Stimulated activated CD4-positive, alpha-beta T cell treated with anti-CD3 and anti-CD28 coated beads, Interleukin-4, amount 100 ng/mL, for 48 hours (primary cell): ENCODE measurements at places on chromosomes 7 and 10.

- DNase-seq: no peak
Measured at GRCh38 chr10:121406823-121407545, 191.3 kb downstream of the FGFR2 start.

- no peak for DNase-seq
Measured at GRCh38 chr10:79399223-79399831, 46.1 kb downstream of the ZCCHC24 start.

- DNase-seq: no peak
Measured at GRCh38 chr7:92708111-92709042, 118.2 kb upstream of the FAM133B start.

DNA sequence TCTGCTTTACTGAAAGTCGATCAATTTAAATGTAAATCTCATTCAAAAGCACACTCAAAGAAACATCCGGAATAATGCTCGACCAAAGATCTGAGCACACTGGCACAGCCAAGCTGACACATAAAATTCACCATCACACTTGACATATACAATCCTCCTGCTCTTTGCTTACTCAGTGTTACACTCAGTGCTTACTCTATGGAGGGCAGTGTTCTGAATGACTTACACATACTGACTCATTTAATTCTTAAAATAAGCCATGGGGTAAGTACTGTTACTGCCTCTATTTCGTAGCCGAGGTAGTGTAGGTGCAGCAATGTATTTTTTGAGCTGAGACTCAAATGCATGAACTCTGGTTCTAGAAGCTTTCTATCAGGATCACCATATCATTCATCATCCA is 421.5 kb upstream of the LRRN3 start:
- no peak for DNase-seq

- no peak for DNase-seq
Measured at GRCh38 chr7:128740996-128741395, 1.8 kb downstream of the CALU start.

DNA sequence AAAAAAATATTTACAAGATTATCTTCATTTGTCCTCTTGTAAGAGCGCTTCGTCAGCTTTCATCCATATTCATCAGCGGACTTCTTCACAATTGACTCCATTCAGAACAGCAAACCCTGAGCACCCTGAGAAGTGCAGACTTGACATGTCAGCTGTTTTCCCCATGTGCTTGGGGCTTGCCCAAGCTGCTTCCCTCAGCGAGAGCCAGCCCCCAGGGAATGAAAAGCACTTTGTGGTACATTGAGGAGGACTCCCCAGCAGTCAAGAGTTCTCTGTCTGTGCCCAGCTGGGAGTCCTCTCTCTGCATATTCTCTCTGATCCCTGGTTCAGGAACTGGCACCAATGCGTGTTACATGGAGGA is 22.7 kb downstream of the HKDC1 start:
- no peak for DNase-seq

- no peak for DNase-seq
Measured at GRCh38 chr10:71233482-71233892, 21.1 kb downstream of the UNC5B start.

DNA sequence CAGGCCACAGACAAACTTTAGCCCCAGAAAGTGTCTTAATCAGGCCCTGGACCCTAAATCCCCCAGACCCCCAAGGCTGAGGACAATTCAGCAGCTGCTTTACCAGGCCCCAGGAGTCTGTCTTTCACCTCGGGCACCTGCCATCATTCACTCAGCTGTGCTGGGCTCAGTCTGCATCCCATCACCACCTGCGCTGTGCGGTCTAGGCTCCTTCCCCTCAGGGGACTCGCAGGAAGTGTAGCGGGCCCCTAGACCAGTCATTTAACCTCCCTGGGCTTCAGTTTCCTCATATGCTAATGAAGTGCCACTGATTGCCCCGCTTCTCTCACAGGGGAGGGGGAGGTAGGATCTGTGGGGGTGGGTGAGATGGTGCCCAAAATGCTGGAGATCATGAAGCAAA is 76.4 kb upstream of the ZMIZ1 start:
- DNase-seq: no peak

DNA sequence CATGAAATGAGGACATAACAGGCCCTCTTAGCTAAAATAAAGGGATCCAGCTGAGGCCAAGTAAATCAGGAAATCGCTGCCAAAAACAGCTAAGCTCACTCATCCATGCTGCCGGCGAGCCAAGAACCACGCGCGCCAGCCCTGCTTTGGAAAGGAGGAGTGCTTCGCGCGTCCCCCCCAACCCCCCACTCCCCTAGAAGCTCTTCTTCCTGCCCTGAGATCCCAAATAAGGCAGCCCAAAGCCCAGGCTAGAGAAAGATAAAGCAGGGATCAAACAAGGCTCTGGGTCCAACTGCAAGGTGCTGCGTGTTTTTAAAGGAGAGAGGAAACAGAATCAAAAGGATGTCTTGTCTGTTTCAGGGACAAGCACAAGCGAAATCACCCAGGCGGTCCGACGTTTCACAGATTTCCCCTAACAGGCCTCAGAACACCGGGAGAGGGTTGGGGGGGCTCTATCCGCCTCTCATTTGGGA is 168.3 kb upstream of the AUTS2 start:
- no peak for DNase-seq

- DNase-seq: no peak
Measured at GRCh38 chr7:5450549-5451327, 27.1 kb upstream of the TNRC18 start.

GRCh38 chr7:121544726-121545125 is 148.6 kb upstream of the FAM3C start:
- no peak for DNase-seq

DNA sequence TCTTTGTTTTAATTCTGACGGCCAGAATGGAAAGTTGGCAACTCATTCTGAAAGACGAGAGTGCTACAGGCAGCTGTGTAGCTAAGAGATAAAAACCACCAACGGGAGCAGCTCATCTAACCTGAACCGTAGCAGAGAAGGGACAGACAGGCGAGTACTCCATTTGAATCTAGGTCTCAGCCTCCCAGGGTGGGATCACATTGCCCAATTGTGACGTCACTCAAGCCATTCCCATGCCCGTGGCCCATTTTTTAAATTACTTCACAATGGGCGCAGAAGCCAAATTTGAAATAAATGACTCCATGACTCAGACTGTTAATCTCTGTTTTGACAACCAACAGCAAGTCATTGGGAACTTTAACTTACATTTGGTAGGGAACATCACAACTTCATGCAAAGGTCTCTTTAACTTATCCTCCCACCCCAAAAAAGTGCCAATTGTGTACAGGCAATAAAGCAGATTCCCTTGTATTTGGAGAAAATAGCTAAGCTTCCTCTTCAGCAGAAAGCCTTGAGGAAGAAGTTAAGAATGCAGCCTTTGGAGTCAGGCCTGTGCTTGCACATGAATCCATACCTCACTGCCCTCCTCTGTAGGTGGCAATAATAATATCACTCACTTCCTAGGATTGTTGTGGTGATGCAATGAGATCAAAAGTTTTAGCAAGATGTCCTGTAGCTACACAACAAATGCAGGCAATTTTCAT is 93.2 kb upstream of the KIF5B start:
- DNase-seq: no peak

GRCh38 chr10:64726466-64726865 is 1205.3 kb downstream of the REEP3 start:
- DNase-seq: no peak

DNA sequence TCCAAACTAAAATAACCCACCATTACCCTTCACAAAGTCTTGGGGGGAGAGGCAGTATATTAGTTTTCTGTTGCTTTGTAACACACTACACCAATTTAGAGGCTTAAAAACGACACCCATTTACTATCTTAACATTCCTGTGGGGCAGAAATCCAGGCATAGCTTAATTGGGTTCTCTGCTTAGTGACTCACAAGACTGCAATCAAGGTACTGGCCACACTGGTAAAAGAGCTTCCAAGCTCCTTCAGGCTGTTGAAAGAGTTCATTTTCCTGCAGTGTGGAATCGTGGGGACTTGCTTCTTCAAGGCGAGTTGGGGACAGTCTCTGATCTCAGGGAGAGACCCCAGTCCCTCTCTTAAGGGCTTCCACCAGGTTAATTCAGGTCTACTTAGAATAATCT is 139.1 kb downstream of the XPNPEP1 start:
- no peak for DNase-seq

DNA sequence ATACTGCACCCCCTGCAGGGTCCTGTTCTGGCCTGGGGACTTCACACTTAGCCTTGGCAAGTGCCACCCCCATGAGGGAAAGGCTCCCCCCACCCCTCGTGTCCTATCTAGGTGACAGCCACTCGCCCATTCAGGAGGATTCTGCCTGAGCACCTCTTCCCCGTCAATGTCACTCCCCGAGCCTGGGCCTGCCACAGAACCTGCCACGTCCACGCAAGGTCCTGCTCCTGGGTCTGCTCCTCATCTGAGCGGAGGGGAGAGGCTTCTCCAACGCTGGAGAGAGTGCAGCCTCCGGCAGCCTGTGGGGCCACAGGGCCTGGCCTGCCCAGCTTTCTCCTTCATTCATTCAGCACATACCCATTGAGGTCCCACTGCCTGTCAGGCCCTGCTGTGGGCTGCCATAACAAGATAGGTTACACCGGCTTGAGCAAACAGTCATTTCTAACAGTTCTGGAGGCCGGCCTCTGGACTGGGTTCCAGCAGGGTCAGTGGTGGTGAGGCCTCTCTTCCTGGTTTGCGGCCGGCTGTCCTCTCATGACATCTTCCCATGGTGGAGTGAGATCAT is 92.0 kb upstream of the RET start:
- no peak for DNase-seq

DNA sequence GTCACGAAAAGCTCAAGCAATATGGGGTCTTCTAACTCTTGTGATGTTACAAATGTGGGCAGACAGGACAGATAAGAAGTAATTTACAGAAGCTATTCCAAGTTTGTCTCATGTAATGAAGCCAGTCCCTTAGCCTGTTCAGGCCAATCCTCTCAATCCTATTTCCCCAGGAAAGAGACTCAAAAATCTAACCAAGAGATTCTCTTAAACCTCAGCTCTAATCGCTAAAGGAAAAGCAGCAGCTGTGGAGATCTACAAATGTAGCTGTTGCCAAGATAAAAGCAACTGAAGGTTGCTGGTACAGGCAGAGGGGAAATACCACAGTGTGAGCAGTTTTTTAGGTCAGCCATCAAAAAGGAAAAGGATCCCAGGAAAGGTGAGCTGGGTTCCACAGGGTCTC is 39.3 kb downstream of the ANK3 start:
- no peak for DNase-seq

- no peak for DNase-seq
Measured at GRCh38 chr10:18607503-18608378, 43.6 kb downstream of the NSUN6 start.

- DNase-seq: no peak
Measured at GRCh38 chr10:49388161-49388560, 7.7 kb downstream of the DRGX start.

DNA sequence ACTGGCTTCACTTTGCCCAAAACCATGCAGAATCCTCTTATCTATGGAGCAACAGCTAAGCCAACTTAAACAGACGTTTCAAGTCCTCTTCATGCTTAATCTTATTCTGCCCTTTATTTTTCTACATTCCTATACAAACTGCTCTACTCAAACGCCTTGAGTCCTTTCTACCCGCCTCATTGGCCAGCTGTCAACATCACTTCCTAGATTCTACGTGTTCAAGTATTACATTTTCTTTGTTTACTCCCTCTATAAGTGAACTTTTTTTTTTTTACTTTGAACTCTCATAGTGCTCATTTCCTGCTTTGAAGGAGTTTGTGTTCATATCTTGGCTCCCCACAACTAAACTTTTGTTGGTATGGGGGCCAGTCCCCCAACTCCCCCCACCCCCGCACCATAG is 28.9 kb upstream of the SLC26A5 start:
- no peak for DNase-seq

GRCh38 chr10:48599830-48600134 is 5.1 kb downstream of the ARHGAP22 start:
- DNase-seq: no peak

DNA sequence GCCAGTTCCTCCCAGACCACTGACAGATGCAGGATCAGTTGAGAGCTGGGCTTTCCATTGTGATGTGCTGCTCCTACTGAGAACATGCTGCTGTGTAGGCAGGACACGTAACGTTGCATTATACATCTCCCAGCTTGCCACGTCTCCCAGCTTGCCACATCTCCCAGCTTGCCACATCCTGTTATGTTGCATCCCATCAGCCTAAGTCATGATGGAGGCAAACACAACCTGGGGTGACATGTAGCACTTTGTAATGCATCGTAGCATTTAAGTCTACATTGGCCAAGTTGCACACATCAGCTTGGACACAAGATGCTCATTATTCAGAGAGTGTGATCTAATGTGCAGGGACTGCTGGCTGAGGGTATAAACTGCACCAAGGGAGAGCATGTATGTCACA is 73.3 kb upstream of the CHCHD3 start:
- no peak for DNase-seq

DNA sequence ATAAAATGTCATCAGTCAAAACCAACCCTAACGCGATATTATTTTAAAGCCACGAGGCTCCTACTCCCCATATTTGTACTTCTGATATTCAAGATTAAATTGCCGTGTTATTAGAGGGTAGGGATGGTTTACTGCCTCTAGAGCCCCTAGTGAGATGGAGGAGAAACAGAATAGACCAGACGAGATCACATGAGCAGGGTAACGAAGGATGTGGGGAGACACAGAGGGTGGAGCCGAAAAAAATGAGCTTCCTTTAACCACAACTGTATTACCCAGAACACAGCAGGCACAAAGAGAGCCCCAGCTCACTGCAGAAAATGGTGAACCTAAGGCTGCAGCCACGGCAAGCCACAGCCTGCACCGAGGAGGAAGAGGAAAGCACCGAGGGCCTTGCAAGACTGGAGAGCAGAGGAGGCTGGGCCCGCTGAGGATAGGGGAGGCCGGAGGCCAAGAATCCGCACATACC is 14.3 kb downstream of the ZC3HAV1 start:
- DNase-seq: no peak

GRCh38 chr7:130554481-130554880 is 62.6 kb downstream of the MEST start:
- DNase-seq: no peak

DNA sequence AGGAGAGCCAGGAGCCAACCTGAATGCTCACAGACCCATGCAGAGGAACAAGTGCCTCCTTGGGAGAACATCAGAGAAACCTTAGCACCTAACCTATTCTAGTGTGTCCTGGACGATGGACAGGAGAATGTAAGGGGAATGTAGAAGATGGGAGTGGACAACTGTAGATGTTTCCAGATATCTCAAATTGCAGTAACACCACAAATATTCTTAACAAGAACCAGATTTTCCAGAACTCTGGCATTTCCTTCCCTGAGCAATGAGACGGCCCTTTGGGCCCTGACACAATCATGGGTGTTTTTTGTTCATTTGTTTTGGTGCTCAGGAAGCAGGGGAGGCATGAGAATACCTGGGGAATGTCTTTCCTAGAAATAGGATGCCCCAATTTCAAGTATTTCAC is 196.1 kb upstream of the PRSS1 start:
- no peak for DNase-seq
